ENCODE measurements at places on chromosomes 11 and 22.

DNA sequence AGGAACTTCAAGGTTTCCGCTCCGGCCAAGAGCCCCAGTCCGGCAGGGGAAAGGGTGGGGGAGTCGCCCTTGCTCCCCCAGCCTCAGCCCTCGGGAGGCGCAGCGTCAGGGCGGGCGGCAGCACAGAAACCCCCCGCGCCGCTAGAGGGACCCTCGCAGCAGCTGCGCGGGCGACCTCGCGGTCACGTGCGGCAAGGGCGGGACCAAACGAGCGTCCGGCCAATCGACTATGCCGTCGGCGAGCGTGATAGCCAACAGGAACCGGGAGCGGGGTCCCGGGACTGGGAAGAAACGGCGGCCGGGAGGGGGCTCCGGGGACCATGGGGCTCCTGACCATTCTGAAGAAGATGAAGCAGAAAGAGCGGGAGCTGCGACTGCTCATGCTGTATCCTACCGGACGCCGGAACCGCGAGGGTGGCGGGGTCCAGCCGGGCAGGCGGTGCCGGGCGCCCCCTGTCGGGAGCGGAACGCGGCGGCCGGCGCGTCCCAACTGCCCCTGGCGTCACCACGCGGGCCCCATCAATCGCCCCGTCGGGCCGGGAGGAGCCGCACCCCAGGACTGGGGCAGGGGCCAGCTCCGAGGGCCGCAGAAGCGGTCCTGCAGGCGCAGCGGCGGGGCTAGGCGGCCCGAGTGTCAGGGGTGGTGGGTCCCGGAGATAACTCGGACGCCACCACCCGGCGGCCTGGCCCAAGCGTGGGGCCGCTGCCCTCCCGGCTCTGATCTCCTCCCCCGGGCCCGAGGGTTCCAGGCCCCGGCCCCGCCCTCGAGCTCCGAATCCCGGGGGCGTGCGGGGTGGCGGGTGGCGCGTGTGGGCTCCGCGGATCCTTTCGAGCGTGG lies at the start of gene ARL2:
Gene ARL2 (plus strand): TSS at position 273 of the 838 bp plus-strand sequence. CDS start 48 bp downstream, at position 321.
- DNase-seq, result peak; percentile 73

- no peak for DNase-seq
Measured at GRCh38 chr11:122044086-122044485, 71.9 kb downstream of the BLID start.

GRCh38 chr11:102610200-102610599 lies 14.9 kb downstream of the MMP20 start:
- DNase-seq, result no peak

- no peak for DNase-seq
Measured at GRCh38 chr22:43126501-43127165, 16.1 kb downstream of the BIK start.

GRCh38 chr11:131572423-131572822 lies 202.0 kb downstream of the NTM start:
- no peak for DNase-seq

GRCh38 chr11:110565357-110566336 lies 135.9 kb downstream of the FDX1 start:
- no peak for DNase-seq

GRCh38 chr22:47618180-47619010 lies 855.9 kb downstream of the TBC1D22A start:
- DNase-seq, result no peak

DNA sequence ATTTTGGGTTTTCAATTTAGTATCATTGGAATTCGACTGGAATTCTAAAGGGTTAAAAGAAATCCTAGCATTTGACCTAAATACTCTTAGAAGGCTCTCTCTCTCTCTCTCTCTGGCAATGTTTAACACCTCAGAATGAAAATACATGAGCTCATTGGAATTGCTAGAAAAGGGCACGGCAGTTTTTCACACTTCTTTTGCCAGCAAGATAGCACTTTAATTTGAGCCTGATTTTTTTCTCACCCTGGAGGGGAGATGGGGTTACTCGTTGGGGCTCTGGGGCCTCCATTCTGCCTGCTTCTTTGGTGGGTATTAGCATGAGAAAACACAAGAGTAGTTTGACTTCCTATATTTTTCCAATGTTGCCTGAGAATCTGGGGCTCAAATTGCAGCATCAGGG lies 22.8 kb upstream of the CLMP start:
- DNase-seq, result no peak

- DNase-seq, result no peak
Measured at GRCh38 chr22:43853328-43853931, 8.9 kb downstream of the SULT4A1 start.

DNA sequence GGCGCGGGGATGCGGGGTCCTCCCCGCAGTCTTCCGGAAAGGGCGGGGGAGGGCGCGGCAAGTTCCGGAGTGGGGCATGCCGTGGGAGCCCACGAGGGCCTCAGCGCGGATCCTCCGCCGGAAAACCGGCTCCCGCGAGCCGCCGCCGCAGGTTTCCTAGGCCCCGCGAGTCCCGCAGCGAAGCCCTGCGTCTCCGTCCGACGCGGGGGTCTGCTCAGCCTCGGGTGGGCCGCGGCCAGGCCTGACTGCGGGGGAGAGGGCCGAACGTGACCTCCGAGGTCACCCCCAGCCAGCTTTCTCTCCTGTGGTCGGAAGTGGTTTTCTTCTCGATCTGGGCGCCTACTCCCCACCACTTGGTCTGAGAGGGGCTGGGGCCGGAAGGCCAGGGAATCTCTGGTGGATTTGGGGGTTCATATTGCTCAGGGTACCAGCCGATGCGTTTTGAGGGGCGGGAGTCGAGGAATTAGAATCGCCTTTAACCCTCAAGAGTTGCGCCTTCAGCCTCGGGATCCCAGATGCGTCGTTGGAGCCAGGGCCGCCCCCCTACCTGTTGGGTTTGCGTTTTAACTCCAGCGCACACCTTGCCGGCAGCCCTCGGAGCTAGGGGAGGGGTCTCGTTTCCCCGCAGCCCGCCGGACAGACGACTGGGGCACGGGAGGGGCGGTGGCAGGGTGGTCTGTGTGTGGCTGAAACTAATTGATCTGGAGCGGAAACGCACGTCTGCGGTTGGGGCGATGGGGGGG lies 3.6 kb upstream of the CCND1 start:
- DNase-seq, result no peak

- DNase-seq, result no peak
Measured at GRCh38 chr11:11390068-11390771, 37.2 kb upstream of the CSNK2A3 start.

- no peak for DNase-seq
Measured at GRCh38 chr11:124434699-124435098, 10.0 kb upstream of the OR8B4 start.

DNA sequence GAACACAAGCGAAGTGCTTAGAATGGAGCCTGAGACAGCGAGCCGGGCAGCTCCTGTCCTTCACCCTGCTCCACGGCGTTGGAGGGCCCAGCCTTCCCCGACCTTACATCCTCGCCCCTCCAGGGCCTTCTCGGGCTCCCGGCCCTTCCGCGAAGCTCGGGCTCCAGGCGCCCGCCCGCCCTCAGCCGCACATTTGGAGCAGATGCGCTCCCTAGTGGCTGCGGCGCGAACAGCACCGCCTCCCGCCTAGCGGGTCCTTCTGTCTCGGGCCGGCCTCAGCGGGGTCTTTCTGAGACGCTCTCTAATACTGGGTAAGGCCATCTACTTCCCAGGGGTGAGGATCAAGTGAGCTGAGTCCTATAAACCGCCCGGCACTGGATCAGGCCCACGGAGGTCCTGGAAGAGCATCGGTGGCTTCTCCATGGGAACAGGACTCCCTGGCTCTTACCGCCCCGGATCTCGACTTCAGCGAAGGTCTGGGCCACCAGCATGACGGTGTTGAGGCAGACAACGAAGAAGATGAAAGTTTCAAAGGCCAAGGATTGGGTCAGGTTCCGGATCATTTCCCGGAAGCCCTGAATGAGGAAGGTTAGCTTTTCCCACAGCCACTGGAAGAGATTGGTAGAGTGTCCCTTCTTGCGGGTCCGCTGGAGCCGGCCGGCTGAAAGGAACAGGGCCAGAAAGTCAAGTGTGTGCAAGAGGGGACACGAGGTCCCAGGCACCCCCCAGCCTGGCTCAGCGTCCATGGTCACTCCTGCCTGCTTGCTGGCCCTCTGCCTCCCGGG lies 3.7 kb downstream of the CATSPER1 start:
- peak; percentile 78 for DNase-seq

DNA sequence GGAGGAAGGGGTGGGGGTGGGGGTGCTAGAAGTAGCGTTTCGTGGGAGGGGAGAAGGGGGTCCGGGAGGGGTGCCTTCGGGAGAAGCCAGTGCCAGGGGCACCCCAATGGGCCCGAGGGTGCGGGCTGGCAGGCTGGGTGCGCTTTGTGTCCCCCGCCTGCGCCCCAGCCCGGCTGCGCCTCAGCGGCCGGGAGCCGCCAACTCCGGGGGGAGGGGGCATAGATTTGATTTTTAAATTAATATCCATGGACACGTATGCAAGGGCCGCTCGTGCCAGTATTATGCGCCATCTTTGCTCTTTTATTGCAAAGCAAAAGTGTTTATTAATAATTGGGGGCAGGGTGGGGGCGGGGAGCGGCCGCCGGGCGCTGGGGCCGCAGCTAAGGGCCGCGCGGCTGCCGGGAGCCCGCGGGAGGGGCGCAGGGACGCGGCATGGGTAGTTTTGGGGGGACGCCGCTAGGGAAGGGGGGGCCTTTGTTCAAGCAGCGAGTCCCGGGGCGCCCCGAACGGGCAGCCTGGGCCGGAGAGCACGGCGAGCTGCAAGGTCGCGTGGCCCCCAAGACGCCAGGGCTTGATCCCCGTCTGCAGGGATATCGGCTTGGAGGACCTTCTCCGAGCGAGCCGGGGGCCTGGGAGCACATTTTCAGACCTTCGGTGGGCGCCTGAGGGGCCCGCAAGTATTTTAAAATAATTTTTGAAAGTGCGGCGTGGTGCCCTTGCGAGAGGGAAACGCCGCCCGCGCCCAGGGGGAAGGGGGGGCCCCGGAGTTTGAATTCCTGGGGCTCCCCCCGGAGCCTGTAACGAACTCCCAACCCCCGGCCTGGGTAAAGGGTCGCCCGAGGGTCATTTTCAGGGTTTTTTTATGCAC lies 959 bp downstream of the CCND1 start:
- no peak for DNase-seq

DNA sequence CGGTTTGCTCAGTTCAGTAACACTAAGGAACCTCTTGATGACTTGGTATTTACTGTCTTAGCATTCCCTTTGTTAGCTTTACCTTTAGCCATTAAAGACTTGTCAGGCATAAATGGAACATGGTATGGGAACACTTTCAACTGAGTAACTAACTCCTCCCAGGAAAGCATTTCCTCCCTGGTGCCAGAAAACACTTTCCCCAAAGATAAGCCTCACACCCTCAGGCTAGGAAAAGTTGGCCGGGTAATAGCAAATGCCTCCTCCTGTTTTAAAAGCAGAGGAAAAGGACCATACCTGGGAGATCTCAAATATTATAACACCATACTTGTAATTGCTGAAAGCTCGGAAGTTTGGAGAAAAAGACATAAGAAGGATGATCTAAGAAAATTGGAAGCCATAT lies 12.0 kb downstream of the KCNJ11 start:
- DNase-seq, result no peak

DNA sequence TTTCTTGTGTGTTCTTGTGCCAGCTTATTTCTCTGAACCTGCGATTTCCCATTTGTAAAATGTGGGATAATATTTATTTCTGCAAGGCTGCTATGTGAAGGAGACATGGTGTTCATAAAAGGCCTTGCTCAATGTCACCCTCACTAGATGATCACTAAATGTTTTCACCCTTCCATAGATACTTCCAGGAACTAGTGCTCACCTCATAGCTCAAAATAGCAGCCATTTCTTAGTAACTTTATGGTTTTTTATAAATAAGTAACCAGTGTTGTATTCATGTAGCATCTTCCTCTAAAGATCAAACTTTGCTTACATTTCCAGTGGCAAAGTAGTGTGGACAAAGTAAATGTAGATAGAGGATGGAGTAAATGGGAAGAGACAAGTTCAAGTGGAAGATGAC lies 23.8 kb downstream of the SYTL2 start:
- DNase-seq, result no peak

GRCh38 chr22:20436307-20436767 lies 1.3 kb downstream of the SCARF2 start:
- DNase-seq, result no peak

GRCh38 chr22:33124471-33124870 lies 66.3 kb upstream of the SYN3 start:
- DNase-seq, result no peak

DNA sequence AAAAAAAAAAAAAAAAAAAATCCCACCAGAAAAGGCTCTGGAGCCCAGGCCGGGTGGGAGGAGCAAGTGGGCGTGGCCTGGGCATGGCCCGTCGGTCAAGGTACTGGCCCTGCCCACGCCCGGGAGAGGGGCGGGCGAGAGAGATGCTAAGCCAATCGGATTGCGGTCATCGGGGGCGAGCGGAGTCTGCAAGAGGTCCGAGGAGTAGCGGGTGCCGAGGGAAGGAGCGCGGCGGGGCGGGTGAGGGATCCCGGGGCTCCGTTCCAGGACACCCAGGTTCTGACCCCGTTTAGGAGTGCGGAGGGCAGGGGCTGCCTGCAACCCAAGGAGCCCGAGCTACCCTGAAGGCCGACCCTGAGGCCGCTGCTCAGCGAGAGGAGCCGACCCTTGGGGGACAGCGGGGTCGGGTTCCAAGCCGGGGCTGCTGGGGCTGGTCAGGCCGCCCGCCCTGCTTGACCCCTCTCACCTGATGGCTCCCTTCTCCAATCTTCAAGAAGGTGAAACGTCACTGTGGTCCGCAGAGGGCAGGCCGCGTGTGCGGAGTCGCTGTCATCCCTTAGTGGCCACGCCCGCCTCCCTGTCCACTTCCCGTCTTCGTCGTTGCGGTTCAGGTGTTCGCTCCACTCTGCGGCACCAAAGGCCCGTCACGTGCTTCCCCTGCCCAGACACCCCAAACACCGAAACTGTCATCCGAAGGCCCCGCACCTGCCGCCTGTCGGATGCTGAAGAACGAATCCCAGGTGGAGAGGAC lies 11.1 kb upstream of the TAB1 start:
- DNase-seq, result peak; percentile 50

DNA sequence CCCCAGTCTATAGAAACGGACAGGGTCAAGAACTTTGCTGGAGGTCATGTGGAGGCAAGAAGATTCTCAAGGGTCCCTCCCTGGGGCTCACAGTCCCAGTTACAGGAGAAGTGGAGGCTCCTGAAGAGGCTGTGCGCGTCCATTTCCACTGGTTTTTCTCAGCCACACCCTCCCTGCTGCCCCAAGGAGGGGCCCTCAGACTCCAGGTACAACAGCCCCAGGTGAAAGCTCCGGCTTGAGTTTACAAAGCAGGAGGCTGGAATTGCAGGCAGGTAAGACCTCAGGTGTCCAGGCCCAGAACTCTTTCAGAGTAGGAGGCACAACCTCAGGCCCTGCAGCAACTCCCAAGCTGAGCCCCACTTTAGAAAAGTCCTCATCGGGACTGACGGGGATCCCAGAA lies 3.1 kb downstream of the SHANK2 start:
- DNase-seq, result no peak

DNA sequence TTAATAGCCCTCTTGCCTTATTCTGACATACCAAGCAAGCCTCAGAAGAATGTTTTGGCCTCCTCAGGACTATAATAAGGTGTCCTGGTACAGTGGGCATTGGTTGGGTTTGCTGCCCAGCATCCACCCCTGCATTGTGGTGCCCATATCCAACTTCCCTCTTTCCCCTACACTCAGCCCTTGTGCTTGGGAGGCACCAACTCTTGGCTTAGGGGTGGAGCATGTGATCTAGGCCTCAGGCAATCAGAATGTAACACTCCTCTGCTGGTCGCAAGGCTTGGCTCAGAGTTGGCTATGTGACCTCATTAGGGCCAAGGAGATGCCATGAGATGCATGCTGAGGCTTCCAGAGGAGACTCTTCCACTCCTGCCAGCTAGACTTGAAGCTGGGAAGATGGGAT lies 123.0 kb downstream of the CSNK2A3 start:
- DNase-seq, result no peak

GRCh38 chr11:34948696-34949095 lies 32.3 kb downstream of the PDHX start:
- DNase-seq, result no peak

GRCh38 chr11:12901874-12902481 lies 107.1 kb upstream of the RASSF10 start:
- no peak for DNase-seq

GRCh38 chr22:23175817-23176644 lies 4.3 kb upstream of the BCR start:
- DNase-seq, result no peak
